ENCODE measurements at places on chromosomes 12 and 14.
A peak's percentile ranks its signal among the peaks of the same experiment; 100 is the strongest.

DNA sequence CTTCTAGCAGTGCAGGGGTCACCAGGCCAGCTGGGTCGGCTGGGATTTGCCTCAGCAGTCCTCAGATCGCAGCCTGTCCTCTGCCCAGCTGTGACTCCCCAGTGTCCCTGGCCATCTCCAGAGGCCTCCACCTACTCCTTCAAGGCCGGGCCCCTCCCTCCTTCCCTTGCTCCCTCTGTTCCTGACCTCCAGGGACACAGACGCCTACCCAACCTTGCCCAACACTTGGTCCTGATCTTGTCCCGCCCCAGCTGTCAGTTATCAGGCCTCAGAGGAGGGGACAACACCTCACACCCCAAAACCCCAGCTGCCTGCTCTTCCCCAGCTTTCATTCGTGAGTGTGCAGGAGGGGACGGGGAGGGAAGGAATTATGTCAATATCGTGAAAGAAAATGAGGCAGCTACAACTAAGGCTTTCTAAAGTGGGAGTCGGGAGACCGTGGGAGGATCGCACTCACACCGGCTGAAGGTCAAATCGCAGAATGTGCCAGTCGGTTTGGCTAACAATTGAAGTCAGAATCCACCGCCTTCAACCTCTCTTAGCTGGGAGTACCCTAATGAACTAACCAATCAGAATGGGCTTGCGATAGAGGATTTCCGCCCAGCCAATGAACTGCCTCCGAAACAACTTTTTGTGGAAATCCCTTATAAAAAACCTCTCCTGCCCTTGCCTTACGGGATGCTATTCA, 9.4 kb upstream of the PLBD2 start:
- no peak for DNase-seq

DNA sequence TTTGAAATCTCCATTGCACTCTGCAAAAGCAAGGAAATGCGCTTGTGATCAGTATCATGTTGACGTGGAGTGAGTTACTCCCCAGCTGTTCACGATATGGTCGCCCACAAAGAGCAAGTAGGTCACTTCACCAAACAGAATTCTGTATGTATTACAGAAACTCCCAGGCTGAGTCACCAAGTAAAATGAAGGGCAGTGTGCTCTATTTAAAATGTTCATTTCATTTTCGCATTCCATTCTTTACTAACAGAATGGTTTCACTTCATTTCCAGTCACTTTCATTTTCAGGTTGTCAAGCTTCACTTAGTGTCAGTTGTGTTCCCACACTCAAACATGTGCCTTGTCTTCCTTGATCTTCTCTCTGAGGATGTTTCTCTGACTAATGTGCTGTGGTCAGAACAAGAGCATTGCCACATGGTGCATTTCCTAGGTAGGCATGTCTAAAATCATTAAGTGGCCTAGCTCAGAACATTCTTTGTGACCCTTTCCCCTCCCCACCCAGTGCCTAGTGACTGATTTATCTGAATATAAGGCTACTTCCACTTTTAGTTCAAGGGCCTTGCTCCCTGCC, 391.2 kb downstream of the RAD51B start:
- DNase-seq = peak; percentile 80

DNA sequence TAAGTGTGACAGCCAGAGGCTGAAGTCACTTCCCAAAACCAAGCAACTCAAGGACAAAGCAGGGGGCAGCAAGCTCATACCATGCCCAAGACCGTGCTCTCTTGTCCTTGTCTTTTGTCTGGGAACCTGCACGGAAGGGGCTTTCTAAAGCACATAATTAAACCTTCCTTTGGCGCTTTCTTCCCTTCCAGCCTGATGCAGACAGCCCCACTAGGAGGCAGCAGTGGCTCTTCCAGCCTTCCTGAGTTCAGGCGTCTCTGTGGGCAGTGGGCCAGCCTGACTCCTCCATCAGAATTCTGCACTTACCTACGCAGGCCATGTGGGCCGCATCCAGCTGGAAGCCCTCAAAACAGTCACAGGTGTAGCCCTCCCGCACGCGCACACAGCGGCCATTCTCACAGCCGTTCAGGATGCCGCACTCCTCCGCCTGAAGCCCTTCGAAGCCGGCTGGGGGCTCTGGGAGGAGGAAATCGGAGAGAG, 7.6 kb downstream of the ISCA2 start:
- DNase-seq = peak; percentile 85

DNA sequence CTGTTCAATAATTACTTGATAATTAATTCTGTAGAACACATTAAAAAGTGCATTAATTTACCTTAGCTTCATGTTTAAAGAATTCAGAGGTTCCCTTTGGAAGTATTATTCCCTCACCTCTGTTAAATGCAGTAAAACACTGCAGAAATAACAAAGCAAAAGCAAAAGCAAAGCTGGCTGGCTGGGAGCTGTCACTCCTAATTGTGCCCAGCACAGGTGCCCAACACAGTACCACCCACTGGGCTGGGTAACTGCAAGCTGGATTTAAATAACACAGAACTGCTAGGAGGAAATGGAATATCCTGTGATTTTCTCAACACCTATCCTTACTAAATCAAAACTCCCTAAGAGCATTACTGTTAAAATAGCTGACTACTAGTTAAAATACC, 72.6 kb downstream of the SLC2A13 start:
- DNase-seq = no peak

- no peak for DNase-seq
Observed at GRCh38 chr14:88910386-88910785, 85.9 kb downstream of the TTC8 start.

- peak; percentile 29 for DNase-seq
Observed at GRCh38 chr14:29016050-29016900, 249.7 kb downstream of the FOXG1 start.

DNA sequence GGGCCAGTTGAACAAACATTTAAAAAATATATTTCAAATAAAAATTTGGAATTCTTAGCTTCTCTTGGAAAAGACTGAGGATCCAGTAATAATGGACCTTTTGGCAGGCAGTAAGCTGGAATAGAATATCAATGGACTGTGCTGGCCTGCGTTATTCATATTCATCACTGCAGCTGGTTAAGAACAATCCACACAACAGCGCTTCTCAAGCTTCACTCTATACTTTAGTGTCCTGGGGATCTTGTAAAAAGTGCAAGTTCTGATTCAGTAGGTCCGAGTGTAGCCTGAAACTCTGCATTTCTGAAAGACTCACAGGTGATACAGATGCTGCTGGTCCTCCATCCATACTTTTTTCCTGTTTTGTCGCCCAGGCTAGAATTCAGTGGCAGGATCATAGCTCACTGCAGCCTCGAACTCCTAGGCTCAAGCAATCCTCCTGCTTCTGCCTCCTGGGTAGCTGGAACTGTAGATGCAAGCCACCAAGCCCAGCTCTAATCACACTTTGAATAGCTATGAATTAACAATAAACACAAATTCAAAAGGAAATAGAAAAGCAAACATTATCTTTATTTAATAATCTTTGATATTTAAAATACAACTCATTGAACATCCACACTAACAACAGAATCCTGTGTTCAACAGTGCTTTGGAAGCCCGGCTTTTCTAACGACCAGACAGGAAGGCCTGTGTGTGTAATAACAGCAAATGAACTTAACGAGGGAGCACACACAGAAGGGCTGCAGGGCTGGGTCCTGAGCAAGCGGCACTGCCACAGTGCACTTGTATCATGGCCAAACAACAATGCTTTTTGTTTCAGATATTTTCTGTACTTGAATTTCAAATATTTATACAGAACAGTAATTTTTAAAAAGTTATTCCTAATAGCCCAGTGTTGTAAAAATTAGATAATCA, 18.4 kb upstream of the TRIP11 start:
- DNase-seq = no peak

GRCh38 chr12:51205350-51205749, 12.5 kb downstream of the POU6F1 start:
- no peak for DNase-seq

GRCh38 chr12:6821591-6822425, at the start of gene GPR162:
TSS of gene GPR162 (plus strand) at chr12:6821821. CDS start at chr12:6823899, 2,078 bp downstream.
- DNase-seq = peak; percentile 84

GRCh38 chr14:56805992-56806727, 4.1 kb downstream of the OTX2 start:
- no peak for DNase-seq

- DNase-seq = no peak
Observed at GRCh38 chr12:47714826-47715386, 9.1 kb upstream of the RPAP3 start.

DNA sequence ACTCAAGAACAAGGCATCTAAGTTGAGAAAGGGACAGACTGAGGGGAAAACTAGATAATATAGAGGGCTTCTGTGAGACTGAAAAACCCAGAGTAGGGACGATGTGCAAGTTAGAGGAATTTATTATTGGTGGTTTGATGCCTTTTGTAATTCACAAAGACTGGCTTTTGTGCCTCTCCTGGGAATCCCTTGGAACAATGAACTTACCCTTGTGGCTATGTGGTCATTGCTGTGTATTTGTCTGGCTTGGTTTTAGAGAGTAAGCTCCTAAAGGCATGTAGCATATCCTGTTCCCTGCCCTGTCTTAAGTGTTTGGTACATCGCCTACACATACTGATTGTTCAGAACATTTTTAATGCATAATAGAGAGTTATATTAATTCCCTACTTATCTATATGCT, 26.6 kb downstream of the DCN start:
- DNase-seq = no peak

DNA sequence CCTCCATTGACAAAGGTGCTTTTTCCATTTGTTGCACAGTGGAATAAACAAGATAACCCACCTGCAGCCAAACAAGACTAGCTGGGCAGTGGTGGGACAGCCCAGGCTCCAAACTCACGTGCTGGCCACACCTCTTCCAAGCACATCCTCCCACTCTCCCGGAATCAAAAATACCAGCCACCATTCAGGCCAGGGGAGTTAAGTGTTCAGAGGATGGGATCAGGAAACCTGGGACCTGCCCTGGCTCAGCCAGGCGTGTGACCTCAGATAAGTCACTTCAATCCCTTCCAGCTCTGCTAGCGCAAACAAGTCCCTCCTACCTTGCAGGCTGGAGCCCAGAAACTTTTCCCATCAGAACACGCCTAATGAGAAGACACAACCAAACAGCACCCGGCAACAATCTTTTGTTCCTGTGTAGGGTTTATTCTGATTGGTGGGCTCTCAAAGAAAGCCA, 43.3 kb downstream of the ACTN1 start:
- peak; percentile 49 for DNase-seq

GRCh38 chr14:90495357-90496276, 98.8 kb downstream of the CALM1 start:
- peak; percentile 93 for DNase-seq

- DNase-seq = no peak
Observed at GRCh38 chr12:6945613-6946012, 1.8 kb downstream of the C12orf57 start.

- no peak for DNase-seq
Observed at GRCh38 chr14:41280745-41281144, 325.9 kb upstream of the LRFN5 start.

- DNase-seq = no peak
Observed at GRCh38 chr12:68148261-68148951, 11.1 kb downstream of the IFNG start.

DNA sequence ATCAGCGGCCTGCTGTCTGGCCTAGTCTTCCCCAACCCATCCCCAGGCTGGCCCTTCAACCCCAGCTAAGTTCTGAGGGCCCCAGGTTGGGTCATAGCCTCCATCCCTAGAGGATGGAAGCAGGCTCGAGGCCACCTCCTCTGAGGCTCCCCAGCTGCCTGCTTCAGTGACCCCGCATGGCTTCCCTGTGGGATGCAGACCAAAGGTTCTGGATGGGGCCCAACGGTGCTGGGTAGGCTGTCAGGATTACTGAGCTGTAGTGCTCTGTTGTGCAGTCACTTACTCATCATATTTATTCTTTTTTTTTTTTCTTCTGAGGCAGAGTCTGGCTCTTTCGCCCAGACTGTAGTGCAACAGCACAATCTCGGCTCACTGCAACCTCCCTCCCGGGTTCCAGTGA, 92.0 kb downstream of the IRF2BPL start:
- no peak for DNase-seq

GRCh38 chr14:104647467-104648043, 41.9 kb upstream of the INF2 start:
- DNase-seq = no peak

DNA sequence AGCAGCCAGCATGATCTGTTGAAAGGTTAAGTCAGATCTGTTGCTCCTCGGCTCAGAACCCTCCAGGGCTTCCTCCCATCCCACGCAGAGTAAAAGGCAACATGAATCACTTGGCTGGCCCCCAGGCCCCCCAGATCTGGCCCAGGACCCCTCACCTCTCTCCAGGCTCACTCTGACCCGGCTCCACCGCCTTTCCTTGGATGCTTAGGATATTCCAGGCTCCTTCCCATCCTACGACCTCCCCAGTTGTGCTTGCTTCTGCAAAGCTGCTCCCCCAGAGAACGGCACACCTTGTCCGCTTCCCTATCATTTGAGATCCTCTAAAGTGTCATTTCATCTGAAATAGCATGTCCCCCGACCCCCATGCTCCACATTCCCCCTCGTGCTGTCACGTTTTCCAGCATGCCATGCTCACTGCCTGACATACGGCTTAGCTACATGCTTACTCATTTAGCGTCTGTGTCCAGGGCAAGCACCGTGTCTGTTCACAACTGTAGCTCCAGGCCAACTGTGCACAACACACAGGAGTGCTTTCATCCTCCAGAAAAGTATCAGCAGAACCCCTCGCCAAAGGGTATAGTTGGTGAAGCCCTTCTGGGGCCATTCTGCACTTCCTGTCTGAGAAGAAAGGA, 33.6 kb upstream of the BDKRB2 start:
- no peak for DNase-seq

- no peak for DNase-seq
Observed at GRCh38 chr14:35286707-35287106, 5.5 kb upstream of the PSMA6 start.

DNA sequence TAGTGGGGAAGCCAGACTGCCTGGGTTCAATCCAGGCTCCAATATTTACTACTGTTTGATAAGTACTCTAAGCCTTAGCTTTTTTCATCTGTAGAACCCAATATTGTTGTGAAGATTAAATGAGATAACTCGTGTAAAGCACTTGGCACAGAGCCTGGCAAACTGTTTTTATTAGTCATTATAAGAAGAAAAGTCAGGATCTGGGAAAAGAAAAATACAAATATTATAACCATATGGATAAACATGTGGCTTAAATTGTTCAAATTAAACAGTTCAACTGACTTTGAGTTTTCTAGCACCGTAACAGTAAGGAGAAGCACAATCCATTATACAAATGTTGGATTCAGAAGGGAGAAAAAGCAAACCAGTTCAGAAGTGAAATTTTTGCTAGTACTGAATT, 22.0 kb upstream of the CDK17 start:
- DNase-seq = no peak

DNA sequence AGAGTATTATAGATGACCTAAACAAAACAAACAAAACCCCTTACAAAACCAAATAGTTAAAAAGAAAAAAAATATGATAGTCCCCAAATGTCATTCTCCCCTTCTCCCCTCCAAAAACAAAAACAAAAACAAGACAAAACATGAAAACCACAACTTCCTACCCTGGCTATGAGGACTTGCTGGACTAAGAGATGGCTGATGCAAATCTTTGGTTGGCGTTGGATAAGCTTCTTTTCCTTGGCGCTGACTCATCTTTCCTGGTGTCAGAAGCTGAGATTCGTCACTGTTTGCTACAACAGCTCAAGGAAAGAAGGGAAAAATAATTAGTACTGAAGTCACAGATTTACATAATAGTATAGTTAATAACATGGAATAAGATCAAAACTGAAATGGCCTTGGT, 102.5 kb upstream of the BBS10 start:
- no peak for DNase-seq
